ENCODE measurements at places on chromosomes 7 and 10.

- DNase-seq = no peak
Measured at GRCh38 chr10:16519908-16520861, 1.5 kb downstream of the C1QL3 start.

DNA sequence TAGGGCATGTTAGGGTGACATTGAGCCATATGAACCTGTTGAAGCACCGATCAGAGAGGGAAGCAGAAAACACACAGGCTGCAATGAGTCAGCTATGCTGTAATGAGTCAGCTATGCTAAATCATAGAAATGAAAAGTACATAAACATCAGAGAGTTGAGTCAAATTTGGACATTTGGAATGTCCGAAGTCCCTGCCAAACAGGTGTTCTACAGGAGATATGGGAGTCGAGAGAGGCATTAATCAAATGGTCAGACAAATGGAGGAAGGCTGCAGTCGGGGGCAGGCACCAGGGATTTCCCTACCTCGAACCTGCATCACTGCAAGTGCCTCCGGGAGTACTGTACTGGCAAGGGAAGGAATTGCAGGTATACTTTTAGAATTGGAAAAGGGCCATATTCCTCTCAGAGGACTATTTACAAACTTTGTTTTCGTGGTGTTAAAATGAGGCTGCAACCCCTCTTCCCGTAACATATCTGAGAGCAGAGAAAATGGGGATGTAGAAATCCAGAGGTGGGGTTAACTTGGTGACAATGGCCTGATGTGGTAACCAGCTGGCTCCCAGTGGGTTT is 8.8 kb upstream of the ZC3HAV1 start:
- no peak for DNase-seq

- DNase-seq = no peak
Measured at GRCh38 chr10:24240041-24240751, 31.3 kb downstream of the KIAA1217 start.

DNA sequence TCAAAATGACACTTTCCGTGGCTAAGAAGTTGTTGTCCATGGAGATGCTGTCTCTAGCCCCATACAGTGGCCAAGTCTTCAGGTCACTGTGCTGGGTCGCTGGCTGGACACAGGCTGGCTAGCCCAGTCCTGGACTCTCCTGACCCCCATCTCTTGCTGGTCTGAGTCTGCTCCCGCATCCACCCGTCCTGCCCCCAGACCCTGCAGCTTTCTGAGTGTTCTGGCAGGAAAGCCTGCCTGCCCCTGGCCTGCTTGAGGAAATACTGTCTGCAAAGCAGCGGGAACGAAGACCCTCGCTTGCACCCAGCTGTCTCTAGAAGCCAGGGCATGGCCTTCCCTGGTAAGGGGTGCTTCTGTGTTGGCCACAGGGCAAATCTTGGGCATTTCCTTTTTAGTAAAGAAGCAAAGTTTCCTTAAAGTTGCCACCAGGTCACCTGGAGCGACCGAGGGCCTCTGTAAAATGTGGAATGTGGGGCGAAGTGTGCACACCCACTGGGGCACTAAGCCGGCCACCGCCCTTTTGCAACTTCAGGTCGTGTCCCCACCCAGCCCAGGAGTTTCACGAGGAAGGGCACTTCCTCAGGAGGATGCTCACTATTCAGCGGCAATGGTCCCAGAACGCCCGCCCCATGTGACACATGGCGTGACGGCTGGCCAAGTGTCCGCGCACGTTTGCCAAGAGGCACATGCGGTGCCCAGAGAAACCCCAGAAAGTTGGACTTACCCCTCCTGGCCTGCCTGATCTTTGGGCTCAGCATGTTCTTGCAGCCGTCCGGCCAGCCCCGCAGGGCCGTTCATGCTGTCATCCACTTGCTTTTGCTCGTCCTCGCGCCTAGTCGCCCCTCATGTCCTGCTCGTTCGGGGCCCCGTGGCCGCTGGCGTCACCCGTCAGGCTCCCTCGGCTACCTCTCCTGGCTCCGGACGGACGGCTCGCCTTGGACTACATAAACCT is 558 bp downstream of the ARHGAP22 start:
- no peak for DNase-seq

DNA sequence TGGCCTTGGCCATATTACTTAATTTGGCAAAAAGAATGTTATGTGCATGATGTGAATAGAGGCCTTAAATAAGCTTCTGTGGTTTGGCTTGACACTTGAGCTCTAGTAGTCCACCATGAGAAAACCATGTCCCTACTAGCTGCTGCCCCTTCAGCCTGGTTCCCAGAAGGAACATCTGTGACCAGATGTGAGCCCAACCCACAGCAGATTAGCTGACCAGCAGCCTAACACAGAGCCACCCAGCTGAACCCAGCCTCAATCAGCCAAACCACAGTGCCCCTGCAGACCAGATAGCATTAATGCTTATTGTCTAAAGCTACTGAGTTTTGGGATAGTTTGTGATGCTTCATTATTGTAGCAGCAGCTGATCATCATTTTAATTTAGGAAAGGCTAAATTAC is 16.6 kb downstream of the JAZF1 start:
- DNase-seq = no peak

DNA sequence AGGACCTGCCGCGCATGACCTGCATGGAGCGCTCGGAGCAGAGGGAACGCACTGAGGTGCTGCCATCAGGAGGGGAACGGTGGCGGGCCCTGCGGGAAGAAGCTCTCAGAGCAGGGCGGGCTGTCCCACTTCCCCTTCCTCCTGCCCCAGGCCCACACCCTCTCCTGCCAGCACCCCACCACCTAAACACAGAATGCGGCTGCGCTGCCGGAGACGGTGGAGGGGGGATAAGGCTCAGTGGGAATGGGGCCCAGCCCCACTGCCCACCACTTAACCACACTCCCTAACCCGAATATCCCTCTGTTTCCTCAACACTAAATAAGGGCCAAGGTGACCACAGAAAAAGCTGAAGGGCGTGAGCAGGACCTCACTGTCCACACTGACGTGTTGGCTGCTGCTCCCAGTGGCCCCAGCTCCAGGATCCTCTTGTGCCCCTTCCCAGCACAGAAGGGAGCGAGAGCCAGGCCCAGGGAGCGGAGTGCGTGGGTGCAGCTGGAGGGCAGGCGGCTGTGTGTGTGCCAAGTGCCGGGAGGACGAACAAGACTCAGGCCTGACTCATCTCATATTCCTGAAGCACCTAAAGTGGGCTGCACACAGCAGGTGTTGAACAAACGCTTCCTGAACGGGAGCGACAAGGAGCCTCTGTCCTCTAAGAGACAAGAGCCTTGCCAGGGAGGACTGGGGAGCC is 116.8 kb downstream of the MAD1L1 start:
- no peak for DNase-seq

GRCh38 chr10:12980102-12980661 is 21.3 kb downstream of the CCDC3 start:
- no peak for DNase-seq

DNA sequence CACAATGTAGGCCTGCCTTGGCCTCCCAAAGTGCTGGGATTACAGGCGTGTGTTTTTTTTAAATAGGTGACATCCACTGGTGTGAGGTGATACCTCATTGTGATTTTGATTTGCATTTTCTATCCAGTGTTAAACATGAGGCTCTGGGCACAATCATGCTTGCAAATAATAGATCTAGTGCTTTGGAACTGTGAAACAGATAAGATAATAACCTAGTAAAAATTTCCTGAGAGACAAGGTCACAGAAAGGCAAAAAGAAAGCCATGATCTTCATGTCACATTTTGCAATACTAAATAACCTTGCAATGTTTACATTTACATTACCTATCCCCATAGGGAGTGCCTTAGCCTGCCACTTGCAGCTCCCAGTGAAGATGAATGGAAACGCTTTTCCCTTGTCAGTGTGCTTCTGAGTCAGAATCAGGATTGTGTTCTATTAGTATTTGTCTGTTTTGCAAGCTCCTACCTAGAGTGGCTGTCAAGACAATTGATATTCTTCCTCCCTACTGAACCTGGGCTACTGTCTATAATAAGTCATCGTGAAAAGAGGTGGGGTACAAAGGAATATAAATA is 256.5 kb downstream of the PHTF2 start:
- DNase-seq = no peak

DNA sequence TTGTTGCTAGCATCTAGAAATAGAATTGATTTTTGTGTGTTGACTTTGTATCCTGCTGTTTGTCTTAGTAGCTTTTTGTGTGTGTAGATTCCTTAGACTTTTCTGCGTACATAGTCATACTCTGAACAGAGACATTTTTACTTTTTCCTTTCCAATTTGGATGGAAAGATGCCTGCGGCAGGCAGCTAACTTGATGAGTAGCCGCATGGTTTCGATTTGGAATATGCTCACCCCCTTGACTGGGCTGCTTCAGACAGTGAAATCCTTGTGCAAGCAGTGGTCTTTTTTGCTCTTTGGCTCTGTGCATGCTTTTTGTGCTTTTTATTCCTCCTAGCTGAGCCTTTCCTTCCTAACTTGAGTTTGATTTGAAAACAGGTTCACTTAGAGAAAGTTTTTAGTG is 71.8 kb downstream of the HHEX start:
- no peak for DNase-seq

- no peak for DNase-seq
Measured at GRCh38 chr7:156116514-156117215, 304.4 kb upstream of the SHH start.

- no peak for DNase-seq
Measured at GRCh38 chr7:21300692-21301091, 127.2 kb upstream of the SP4 start.

GRCh38 chr10:113007343-113007771 is 57.3 kb downstream of the TCF7L2 start:
- peak; percentile 24 for DNase-seq

DNA sequence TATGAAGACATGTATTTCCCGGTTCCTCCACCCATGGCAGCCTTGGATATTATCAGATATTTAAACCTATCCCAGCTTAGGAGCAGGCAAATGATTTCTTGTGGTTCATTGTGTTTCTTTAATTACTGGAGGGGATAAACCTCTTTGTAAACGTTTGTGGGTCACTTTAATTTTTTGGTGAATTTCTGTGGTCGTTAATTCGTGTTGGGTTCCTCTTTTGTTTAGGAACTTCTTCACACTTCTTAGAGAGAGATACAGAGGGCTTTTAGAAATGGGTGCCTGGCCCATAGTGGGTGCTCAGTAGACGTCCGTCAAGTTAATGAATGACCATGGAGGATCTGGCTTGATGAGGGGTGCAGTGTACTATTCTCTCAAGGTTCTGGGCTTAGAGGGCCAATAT is 27.2 kb upstream of the NUB1 start:
- no peak for DNase-seq

GRCh38 chr10:93947524-93947923 is 46.2 kb upstream of the PLCE1 start:
- no peak for DNase-seq

DNA sequence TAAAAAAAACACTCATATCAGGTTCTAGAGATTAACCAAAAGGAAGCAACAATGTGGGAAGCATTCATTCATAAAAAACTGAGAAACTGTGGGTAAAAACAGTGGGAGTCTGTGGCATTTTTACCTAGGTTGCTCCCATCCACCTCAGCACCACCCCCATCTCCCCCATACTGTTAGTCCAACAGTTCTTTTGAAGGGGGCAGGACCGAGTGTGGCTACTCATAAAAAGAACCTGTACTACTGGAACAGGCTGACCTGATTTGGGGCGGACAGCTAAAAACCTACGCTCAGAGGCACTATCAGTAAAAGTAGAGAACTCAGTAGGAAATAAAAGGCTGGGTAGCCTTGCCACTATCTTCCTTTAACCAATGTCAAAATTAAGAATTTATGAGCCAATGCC is 84.5 kb downstream of the DPY19L1 start:
- DNase-seq = no peak

GRCh38 chr7:123819001-123819400 is 26.0 kb upstream of the HYAL4 start:
- no peak for DNase-seq

DNA sequence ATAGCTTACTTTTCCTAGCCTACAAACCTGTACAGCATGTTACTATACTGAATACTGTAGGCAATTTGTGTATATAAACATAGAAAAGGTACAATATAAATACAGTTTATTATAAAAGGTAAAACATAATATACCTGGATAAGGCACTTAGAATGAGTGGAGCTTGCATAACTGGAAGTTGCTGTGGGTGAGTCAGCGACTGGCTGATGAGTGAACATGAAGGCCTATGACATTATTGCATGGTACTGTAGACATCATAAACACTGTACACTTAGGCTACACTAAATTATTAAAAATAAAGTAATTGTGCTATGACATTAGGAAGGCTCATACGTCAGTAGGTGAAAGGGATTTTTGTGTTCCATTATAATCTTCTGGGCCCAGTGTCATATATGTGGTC is 228.8 kb downstream of the HDAC9 start:
- no peak for DNase-seq

DNA sequence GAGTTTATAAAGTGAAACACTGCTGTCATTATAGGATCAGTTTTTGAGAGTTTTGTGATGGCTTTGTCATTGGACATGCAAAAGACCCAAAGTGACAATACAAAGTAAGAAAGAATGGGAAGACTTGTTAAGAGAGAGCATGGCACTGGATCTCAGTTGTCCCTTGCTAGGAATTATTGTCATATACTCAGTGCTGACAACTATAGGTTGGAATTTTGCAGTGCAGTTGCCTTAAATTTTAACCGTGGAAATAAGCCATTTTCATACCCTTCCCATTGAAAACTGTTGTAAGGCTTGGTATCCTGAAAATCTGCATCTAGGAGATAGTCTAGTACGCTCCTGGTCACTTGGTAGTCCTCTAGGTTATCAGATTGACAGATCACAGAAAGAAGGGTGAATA is 1156.7 kb downstream of the GATA3 start:
- no peak for DNase-seq

DNA sequence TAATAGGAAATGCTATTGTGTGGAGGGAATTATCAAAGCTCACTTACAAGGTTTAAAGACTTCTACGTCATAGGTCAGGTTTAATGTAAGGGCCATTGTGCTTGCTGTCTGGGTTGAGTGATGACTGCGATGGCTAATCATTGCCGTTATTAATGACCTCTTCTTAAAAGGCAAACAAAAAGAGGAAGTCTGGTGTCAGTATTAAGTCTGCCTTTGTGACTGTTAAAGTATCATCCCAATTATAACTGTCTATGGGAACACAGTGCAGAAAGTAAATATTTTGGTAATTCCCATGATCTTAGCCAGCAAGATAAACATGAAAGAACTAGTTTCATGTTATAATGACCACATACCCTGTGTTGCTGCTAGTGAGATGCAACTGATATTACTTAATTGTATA is 382.4 kb downstream of the BBS9 start:
- DNase-seq = no peak

DNA sequence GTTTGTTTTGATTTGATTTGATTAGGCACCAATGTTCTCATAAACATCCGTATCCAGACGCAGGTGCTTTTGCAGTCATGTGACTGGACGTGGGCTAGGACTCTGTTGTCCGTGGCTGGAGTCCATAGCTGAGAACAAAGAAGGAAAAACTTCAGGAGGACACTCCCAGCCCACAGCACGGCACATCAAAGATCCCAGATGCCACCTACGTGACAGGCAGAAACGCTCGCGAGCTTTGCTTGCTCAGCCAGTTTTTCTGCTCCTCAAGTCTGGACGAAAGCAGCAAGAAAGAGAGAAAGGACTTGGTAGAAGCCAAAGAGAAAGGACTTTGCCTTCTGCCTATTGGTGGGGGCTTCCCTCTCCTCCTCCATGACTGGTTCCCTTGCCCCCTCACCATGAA is 6.9 kb upstream of the ZKSCAN1 start:
- no peak for DNase-seq

- no peak for DNase-seq
Measured at GRCh38 chr7:88344956-88345832, 38.5 kb upstream of the STEAP4 start.

- no peak for DNase-seq
Measured at GRCh38 chr10:117960345-117960935, 86.3 kb downstream of the RAB11FIP2 start.

All from activated naive CD4-positive, alpha-beta T cell treated with anti-CD3 and anti-CD28 coated beads, Interleukin-2, amount 50 U/mL, for 72 hours (primary cell).